HL-60 (cell line): ENCODE measurements at places on chromosomes 13 and 19.
A peak's percentile ranks its signal among the peaks of the same experiment; 100 is the strongest.

- DNase-seq: no peak
Observed at GRCh38 chr19:46466536-46467196, 4.7 kb downstream of the PNMA8A start.

- peak; percentile 50 for DNase-seq
Observed at GRCh38 chr13:28401303-28402056, 93.4 kb downstream of the FLT1 start.

GRCh38 chr13:74465271-74465670, 331.1 kb upstream of the KLF12 start:
- DNase-seq: no peak

DNA sequence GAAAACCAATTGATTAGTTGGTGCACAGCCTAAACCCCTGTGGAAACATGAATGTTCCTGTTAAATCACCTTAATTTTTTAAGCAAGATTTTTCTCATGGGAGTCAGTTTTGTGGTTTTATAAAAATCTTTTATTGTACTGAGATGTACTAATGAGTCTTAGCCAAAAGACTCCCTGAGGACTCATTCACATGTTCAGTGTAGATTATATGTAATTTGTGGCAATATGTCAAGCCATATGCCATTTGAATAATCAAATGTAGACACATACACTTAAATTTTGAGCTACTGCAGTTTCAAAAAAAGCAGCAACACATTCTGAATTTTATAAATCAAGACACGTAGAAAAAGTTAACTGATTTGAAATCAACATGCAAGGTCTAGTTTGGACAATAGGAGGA, 395.2 kb downstream of the MYO16 start:
- no peak for DNase-seq

GRCh38 chr19:33667141-33667650, 45.4 kb downstream of the CHST8 start:
- no peak for DNase-seq

DNA sequence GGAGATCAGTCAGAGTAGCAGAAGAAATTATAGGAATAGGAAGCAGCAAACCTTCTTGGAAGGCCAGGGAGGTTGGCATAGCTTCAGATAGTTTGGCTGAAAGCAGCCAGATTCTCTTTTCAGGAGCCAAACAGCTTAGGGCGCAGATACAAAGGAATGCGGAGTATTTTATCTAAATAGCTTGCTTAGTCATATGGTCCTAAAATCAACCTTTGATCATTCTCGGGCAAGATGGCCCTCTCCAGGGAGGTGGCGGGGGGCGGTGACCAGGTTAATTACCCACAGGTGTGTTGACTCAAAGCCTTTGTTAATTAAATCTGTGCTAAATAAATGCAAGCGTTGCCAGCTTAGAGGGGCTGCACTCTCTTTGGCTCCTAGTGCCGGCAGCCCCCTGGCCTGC, 12.5 kb upstream of the NCR1 start:
- no peak for DNase-seq

DNA sequence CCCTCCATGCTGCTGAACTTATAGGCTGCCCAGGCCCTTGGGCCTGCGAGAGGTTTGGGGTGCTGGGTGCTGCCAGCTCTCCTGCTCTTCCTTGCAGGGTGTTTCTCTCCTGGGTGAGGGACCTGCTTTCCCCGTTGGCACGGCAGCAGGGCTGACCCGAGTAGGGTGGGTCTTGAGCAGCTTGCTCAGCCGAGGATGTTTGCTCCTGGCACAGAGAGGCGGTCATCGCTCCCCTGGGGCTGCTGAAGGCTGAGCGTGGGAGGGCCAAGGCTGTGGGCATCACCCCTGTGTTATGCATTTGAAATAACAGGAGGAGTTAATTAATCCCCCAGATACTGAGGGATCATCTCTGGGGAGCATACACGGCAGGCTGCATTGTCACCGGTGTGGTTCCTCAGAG, 5.3 kb downstream of the KCTD15 start:
- DNase-seq: no peak

DNA sequence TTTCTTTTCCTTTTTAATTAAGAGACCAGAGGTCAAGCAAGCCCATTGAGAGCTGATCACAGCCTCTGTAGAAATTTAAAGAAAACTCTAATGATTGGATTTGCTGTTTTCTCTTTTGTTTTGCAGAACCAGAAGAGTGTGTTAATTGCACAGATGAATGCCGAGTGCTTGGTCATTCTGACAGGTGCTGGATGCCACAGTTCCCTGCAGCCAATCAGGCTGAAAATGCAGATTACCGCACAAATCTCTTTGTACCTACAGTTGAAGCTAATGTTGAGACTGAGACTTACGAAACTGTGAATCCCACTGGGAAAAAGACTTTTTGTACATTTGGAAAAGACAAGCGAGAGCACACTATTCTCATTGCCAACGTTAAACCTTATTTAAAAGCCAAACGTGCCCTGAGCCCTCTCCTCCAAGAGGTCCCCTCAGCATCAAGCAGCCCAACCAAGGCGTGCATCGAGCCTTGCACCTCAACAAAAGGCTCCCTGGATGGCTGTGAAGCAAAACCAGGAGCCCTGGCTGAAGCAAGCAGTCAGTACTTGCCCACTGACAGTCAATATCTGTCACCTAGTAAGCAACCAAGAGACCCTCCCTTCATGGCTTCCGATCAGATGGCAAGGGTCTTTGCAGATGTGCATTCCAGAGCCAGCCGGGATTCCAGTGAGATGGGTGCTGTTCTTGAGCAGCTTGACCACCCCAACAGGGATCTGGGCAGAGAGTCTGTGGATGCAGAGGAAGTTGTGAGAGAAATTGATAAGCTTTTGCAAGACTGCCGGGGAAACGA, 93.1 kb downstream of the PCDH17 start:
- no peak for DNase-seq

DNA sequence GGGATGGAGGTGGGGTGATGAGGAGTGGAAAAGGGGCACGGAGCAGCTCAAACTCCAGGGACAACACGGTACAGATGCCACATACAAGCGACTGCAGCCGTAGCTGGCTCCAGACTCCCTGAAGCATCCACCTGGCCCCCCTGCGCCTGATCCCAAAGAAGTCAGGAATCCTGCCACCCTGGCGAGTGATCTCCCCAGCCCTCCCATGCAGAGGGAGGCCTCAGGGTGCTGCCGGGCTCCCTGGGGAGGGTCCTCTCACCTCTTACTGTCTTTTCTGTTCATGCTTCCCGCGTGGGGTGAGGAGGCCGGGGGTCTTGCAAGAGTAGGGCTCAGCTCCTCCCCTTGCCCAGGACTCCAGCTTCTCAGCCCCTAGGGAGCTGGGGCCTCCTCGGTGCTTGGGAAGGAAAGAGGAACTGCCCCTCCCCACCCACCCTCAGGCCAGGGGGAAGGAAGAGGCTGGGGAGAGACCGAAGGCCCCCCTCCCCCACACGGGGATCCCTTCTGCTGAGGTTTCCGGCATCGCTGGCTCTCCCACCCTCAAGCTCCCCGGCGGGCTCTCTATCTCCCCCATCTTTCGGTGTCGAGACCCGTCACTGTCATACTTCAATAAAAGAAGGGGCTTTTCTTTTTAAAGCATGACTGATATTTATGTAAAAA, at the start of gene RASGRP4:
Gene RASGRP4, minus strand, starts transcription at position 410 of the 657 bp plus-strand sequence. Its CDS starts 128 bp downstream, at position 282.
- peak; percentile 78 for DNase-seq

DNA sequence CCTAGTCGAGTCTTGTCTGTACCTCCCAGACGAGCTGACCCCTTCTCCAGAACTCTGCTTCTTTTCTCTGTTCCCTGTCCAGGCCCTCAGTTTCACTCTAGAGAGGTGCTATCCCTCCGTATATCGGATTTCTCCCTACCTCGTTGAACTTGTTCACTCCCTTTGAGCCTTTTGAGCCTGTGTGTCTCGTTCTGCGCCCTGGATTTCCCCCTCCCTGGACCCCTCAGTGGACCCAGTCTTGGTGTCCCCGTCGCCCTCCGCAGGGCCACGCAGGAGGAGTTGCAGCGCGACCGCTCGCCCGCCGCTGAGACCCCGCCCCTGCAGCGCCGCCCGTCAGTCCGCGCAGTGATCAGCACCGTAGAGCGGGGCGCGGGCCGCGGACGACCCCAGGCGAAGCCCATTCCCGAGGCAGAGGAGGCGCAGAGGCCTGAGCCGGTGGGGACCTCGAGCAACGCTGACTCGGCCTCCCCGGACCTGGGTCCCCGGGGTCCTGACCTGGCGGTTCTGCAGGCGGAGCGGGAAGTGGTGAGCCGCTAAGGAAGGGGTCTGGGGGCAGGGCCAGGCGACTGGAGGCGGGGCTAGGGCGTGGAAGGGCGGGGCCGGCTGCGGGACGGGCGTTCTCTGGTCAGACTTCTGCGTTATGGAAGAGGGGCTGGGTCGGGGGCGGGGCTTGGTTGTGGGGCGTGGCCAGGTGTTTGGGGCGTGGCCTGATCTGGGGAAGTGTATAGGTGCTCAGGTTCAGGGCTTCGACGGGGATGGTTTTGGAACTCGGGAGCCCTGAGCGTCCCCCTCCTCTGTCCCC, 5.5 kb downstream of the EPS8L1 start:
- peak; percentile 86 for DNase-seq

DNA sequence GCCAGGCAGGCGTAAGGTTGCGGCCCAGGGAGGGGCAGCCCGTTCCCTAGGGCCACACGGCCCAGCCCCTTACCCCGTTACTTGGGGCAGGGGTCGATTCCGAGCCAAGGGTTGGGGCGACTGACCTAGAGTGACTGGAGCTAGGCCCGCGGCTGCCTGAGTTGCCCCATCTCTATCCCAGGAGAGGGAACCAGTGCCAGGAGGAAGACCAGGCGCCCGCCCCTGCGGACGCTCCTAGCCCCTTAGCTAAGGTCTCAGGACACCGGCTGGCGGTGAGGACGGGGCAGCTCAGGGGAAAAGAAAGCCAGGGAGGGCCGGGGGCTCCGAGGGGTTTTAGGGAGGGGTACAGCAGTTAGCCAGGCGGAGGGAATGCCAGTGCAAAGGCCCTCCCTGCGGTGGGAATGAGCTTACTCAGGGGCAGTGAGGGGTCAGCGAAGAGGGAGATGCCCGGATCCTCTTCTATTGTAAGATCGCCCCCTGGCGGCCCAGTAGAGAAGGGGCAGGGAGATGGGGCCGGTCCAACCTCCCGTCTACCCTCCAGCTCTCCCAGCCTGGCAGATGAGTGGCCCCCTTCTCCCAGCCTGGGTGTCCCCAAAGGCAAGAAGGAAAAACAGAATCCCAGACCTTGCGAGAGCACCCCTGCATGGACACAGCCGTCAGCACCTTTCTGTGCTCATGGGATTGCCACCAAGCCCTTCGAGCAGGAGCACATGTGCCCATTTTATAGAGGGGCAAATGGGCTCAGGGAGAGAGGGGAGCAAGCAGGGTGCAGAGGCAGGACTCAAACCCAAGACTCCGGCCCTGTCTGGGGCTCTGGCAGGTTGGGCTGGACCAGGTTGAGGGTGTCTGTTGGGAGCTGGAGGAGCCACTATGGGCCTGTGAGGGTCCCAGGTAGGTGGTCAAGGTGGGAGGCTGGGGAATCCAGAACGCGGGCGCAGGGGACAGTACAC, 16.3 kb downstream of the CILP2 start:
- peak; percentile 45 for DNase-seq

- no peak for DNase-seq
Observed at GRCh38 chr13:105878119-105878700, 657.3 kb downstream of the EFNB2 start.

DNA sequence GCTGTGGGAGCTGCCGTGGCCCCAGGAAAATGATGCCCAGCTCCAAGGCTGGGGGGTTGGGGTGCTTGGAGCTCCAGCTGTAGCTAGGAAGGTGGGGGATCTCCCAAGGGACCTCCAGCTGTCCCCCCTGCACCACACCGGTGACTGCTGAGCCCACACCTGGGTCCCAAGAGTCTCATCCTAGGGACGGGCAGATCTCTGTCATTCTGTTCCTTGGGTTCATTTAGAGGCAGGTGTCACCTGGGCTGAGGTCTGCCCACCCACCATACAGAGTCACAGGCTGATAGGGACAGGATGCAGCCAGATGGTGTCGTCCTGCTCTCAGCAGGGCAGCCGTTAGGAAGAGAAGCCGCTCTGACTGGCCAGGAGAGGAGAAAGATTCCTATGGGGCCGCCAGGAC, 5.3 kb downstream of the F2RL3 start:
- DNase-seq: no peak

GRCh38 chr19:56086671-56087430, 34.2 kb downstream of the ZNF787 start:
- DNase-seq: no peak

GRCh38 chr19:48415395-48415794, 21.9 kb downstream of the GRIN2D start:
- peak; percentile 45 for DNase-seq

DNA sequence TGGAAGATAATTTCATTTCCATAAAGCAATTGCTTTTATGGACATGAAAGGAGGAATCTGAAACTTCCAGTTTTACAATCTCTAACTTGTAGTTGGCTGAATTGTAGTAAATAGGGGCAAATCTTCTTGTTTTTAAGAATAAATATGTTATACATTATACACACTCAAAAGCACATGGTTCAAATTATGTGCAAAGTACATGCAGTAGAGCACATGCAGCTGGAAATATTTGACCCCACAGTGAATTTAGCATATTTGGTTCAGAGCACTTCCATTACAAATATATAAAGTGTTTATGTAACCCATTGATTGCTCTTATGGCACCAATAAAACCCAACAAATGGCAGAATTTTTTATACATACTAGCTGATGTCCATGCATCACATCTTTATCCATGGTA, 180.5 kb downstream of the IRS2 start:
- DNase-seq: no peak

DNA sequence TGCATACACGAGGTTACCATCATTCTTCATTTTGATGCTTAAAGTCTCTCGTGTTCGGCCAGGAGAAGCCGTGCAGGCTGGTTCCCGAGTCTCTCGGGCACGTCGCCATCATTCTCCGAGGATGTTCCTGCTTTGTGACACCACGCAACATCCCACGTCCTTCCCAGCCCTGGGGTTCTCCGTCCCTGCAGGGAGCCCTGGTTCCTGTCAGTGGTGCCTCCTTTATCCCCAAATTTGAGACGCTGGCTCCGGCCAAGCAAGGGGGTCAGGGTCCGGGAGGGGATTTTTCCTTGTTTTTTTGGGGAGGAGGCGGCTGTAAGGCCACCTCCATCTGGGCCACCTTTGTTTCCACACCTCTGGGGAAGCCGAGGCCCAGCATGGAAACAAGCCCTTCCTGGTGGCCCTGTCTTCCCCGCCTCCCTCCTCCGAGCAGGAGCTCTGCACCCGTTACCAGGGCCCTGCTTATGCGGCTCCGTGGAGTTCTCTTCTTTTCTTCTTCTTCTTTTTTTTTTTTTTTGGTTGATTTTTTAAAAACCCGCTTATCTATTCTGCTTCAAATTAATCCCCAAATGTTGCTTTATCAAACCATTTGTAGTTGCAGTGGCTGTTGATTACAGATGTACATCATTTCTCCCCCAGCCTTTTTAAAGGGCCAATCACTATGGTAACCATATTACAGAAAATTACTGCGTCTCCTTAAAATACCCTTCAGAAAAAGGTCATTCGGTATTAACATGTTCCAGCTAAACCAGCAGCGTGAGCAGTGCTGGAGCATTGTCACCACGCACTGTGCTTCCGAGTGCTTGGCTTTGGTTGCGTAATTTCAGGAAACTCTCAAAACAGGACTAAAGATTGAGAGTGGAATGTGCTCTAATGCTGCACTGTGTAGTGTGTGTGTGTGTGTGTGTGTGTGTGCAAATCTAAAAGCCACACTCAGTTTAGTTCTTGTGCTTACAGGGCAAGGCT, 50.4 kb downstream of the TEX29 start:
- no peak for DNase-seq
